ENCODE measurements at places on chromosomes 3 and 15.

DNA sequence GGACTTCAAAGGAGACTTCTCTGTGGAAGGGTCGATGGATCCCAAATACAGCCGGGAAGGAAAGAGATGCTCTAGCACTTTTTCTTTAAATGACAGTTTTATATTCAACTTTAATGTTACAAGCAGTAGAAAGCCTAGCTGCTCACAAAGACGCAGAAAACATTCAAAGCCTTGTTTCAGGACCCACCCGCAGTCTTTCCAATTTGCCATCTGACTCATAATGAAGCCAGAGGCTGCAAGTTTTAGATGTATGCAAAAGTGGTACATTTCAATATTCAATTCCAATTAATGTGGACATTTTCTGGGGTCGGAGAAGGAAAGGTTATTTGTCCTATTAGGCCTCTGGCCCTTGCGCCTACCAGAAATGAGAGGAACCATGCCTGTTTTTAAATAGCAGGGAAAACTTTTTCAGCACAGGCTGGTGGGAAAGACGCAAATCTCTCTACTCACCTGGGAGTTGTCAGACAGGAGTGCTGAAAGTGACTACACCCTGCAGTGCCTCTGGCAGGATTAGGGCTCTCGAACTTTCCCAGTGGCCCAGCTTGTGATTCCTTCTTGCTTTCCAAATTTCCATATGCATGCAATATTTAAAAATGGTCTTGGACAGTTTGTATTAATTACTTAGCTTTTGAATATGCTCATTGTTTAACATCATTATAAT is 117.4 kb upstream of the MBNL1 start:
- DNase-seq, result no peak

DNA sequence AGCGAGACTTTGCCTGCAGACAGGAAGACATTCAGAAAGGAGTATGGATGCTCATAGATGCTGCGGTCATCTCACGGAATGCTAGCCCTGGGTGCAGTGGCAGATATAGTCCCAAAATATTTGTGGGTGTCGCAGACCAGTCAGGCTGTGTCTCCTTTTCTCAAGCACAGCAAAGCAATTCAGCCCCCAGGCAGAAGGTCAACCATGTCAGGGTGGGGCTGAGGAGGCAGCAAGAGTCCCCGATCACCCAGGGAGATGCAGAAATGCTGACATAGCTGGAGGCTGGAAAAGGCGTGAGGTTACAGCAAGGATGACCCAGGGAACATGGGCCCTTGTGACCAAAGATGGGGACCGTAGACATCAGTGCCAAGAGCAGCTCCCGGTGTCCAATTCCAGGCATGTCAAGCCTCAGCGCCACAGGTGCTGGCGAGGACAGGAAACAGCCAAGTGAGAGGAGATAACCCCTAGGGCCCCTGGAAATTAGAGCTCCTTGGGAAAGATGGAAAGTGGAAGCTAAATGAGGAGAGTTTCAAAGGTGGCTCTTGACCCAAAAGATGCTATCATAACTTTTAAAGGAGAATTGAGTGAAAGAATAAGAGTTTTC is 81.2 kb upstream of the ABHD17C start:
- DNase-seq, result no peak

- DNase-seq, result no peak
Observed at GRCh38 chr3:27658741-27659140, 63.4 kb downstream of the EOMES start.

- DNase-seq, result no peak
Observed at GRCh38 chr3:146468671-146469149, 651 bp downstream of the PLSCR2 start.

- no peak for DNase-seq
Observed at GRCh38 chr3:10116138-10116460, 624 bp downstream of the BRK1 start.

- DNase-seq, result no peak
Observed at GRCh38 chr15:67192185-67192820, 62.2 kb downstream of the AAGAB start.

DNA sequence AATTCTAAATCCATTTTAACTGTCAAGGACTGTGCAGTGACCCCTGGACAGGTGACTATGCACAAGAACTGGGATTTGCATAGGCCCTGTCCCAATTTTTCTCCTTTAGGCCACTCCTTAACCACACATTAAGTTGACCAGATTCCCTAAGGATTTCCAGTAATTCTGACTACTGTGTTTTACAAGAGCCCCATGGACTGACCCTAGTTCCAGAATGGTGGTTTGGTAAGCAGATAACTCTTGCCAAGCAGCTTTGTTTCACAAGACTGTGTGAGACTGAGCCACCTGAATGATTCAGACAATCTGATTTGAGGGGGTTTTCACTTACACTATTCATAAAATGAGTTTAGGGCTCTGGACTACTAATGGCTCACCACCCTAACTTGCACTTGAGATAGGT is 535.8 kb downstream of the ZBBX start:
- no peak for DNase-seq

DNA sequence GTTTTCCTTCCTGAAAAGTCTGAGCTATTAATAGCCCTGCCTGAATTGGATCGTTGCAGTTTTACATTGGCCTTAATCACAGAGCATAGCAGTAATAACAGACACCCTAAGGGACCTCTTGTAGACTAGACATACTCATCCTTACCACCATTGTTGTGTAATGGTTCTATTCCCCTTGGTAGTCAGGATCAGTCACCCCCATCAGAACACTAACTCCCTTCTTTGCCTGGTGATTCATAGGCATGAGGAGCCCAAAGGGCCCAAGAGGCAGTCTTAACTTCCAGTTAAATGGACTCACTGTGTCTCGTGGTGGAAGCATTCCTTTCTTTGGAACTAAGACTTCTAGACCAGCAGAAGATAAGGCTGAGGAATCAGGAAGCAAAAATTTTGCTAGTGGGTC is 20.2 kb downstream of the CGGBP1 start:
- no peak for DNase-seq

DNA sequence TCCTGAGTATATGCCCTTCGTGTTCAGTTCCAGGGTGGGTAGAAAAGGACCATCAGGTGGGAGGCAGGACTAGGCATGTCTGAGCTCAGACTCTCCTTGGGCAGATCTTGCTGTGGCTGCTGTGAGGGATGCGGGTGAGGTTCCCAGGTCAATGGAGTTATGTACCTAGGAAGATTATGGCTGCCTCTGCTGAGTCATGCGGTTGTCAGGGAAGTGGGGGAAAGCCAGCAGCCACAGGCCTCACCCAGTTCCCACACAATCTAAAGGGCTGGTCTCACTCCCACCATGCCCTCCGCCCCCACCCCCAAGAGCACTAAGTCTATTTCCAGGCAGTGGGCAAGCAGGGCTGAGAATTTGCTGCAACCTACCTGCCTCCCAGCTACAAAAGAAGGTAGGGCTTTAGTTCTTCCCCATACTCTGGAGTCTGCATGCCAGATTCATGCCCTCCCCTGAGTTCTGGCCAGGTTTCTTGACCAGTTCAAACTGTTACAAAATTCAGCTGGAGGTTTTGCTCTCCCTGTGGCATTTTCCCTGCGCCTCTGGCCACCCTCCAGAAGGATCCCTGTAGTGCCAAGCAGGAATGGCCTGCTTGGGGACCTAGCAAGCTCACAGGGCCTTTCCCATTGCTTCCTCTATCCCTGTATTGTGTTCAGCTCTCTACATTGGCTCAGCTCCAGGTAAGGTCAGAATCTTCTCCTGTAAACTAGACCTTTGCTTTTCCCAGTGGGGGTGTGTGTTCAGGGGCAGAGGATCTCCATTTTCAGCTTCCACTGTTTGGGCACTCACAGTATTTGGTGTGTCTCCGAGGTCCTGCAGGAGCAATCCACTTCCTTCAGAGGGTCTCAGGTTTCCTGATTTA is 12.7 kb upstream of the TMCO5A start:
- DNase-seq, result no peak

DNA sequence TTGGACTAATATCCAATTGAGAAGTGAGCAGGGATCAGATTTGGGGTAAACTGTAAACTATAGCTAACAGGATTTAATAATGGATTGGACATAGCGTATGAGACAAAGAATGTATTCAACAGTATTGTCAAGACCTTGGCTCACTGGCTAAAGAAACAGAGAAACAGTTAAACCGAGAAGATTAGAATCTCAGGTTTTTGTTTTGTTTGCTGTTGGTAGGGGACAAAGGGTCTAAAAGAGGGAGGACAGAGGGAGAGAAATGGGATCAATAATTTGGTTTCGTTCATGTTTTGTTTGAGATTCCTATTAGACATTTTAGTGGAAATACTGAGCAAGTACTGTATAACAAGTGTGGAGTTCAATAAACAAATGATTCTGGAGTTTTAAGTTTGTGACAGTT is 28.6 kb downstream of the CLDN1 start:
- no peak for DNase-seq

DNA sequence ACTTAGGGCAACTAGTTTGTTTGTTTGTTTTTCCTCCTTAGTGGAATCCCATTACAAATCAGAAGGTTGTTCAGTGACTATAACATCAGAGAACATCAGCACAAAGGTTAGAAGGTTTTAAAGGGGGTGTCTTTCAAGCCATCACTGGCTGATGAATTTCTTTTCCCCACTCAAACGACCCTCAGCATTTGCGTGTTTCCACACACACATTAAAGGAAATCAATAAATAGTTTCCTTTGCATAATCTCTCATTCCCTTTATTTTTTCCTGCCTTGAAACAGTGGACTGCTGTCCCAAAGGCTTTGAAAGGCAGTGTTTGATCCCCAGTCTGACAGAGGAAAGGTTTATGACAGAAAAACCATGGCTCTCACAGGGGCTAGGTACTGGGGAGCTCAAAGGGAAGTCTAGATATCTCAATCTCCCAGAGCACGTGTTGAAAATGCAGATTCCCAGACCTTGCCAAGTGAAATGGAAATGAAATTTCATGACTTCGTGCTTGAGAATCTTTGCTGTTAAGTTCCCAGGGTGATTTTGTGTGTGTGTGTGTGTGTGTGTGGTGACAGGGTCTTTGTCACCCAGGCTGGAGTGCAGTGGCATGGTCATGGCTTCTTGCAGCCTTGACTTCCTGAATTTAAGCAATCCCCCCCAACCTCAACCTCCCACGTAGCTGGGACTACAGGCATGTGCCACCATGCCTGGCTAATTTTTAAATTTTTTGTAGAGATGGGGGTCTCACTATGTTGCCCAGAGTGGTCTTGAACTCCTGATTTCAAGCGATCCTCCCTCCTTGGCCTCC is 2.2 kb upstream of the INTS14 start:
- no peak for DNase-seq

DNA sequence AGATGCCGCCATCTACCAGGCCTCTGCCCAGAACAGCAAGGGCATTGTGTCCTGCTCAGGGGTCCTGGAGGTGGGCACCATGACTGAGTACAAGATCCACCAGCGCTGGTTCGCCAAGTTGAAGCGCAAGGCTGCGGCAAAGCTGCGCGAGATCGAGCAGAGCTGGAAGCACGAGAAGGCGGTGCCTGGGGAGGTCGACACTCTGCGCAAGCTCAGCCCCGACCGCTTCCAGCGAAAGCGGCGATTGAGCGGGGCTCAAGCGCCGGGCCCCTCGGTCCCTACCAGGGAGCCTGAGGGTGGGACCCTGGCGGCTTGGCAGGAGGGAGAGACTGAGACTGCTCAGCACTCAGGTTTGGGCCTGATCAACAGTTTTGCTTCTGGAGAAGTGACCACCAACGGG is 22.6 kb downstream of the ALPK3 start:
- no peak for DNase-seq

DNA sequence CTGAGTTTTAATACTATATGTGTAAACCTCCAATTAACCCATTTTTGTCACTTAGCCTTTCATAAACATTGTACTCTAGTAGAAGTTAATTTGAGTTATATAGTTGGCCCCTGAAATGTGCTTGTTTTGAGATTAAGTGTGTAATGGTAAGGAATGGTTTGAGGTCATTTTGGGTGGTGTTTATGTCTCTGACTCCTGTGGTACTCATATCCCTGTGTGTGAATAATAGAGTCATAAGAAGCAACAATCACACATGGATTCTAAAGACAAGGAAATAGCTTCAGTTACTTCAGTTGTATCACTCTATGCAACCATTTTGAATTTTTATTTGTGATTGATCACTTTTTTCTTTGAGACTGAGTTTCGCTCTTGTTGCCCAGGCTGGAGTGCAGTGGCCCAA is 408.5 kb downstream of the MFSD1 start:
- no peak for DNase-seq

GRCh38 chr15:38687775-38688495 is 123.3 kb upstream of the RASGRP1 start:
- DNase-seq, result no peak

- DNase-seq, result no peak
Observed at GRCh38 chr3:124882816-124883747, 4.1 kb downstream of the ITGB5 start.

- DNase-seq, result no peak
Observed at GRCh38 chr15:39247574-39247973, 333.3 kb upstream of the THBS1 start.

- no peak for DNase-seq
Observed at GRCh38 chr3:53583161-53583690, 88.8 kb downstream of the CACNA1D start.

GRCh38 chr3:111762537-111762936 is 96.5 kb upstream of the PHLDB2 start:
- no peak for DNase-seq

DNA sequence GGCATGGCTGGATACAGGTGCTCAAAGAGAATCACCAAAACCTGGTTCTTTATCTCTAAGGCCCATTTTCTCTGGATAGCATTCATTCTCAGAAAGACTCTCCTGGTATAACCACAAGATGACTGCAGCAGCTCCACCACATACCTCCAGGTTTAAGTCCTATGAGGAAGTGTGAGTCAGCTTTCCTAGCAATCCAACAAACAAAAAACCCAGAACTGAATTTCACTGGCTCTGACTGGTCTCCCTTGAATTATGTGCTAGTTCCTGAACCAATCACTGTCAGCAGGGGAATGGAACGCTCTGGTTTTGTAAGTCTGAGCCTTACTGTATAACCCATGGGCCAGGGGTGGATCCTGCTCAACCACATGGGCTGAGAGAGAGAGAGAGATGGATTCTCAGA is 27.2 kb downstream of the MRPL46 start:
- DNase-seq, result no peak

- DNase-seq, result no peak
Observed at GRCh38 chr15:68411735-68412134, 20.2 kb downstream of the ITGA11 start.
